ENCODE measurements at places on chromosomes 2 and 18.

- no peak for DNase-seq
Measured at GRCh38 chr18:48546396-48546795, 7.6 kb downstream of the CTIF start.

DNA sequence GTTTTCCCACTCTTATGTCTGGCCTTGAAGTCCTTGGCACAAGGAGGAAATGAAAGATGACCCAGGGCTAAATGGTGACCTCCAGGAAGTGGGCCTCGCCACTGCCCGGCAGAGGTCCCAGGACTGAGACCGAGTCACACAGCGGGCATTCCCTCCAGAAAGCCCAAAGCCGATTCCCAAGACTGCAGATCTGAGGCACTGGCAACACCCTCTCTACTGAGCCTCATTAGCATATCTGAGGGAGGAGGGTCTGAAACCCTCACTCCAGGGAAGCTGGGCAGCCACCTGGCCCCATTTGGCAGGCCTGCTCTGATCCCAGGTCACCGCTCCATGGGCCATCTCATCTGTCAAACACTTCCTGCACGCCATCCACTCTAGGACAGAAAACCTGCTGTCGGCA, 29.1 kb downstream of the FAM178B start:
- DNase-seq = no peak

GRCh38 chr2:202025816-202026215, 7.8 kb upstream of the FZD7 start:
- no peak for DNase-seq

DNA sequence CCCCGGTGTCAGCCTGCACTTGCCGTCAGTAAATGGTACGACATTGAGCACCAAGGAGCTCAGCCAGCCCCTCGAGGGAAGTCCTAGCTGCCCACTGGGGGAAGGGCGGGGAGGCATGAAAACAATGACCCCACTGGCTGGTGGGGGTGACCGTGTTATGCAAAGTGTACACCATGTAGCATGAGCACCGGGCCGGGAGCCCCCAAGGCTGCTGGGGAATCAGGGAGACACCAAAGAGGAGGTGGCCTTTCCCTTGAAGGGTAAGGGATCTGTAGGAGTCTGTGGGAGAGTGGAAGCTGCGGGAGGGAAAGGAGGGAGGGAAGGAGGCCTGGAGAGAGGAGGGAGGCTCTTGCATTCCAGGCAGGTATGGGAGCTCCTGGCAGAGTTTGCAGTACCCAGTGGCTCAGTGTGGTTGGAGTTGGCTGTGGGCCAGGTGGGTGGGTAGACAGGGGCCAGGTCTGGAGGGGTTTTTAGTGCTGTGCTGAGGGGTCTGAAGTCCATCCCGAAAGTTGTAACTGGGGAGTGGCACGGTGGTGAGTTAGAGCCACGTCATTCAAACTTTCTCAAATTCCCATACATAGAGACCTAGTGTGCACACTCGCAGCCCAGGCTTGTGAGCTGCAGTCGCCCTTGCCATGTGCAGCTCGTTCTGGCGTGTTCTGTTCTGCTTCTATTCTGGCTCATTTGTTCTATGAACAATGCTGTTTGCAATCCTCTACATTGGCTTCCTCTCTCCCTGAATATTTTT, 22.4 kb downstream of the RRM2 start:
- DNase-seq = no peak

- no peak for DNase-seq
Measured at GRCh38 chr2:86012007-86012712, 93.5 kb downstream of the POLR1A start.

DNA sequence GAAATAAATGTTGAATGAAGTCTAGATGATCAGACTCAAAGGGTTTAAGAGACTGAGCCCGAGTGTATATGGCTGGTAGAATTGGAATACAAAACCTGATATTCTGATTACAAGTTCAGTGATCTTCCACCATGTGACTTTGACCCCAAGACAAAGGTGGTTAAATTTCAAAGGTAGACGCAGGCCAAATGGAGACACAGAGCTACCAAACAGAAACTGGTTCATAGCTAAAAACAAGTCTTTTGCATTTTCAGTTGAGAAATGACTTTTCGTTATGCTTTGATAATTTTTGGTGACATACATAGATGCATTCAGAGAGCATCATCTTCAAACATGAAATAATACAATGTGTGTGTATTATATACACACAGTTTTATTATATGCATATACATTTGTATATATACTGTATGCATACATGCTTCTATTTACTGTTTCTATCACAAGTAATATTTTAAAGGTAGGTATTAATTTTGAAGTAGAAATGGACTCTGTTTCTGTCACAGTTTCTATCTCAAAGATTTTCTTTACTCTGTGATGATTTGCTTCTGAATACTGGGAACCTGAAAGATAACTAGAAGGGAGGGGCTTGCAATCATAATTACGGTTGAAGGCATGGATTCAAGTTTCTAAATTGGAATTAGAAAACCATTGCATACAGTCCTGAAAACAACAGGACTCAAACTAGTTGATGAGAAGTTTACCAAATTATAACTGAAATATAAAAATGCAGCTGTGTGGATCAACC, 142.3 kb downstream of the ABCA12 start:
- no peak for DNase-seq

DNA sequence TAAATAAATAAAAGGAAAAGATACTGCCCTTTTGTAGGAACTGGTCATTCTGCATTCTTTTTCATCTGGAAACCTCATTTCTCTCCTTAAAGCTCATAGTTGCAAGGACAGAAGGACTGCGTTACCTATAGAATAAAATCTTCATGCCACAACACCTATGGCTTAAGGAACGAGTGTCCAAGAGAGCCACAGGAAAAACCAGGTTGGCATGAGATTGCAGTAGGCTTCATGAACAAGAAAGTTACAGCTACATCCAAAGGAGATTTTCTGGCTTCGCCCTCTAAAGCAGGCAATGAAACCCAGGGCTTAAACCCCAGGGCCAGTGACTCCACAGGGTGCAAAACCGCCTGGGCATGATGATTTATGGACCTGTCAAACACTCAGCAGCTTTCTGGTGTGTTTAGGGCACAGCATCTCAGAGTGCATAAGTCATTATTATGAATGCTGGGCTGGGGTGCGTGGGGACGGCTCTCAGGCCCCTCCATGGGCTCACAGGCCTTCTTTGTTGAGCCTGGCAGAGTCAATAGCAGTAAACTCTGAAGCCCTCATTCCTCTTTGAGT, 30.7 kb upstream of the PIEZO2 start:
- DNase-seq = no peak

DNA sequence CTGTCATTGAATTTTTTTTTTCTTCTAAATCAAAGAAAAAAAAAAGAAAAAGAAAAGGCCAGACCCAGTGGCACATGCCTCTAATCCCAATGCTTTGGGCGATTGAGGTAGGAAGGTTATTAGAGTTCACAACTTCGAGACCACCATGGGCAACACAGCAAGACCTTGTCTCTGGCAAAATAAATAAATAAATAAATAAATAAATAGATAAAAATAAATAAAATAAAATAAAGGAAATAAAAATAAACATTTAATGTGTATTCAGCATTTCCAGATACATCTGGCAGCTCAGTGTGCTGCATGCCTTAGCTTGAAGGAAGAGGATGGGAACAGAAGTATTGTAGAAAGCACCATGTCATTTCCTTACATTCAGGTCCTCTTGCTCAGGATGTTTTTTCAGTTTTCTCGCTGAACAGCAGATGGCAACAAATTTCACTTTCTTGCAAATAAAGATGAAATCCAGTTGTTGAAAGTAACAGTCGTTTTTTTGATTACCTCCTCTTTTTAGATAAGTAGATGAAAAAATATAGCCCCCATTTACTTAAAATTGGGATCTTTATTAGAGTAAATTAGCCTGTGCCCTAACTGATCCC, 25.7 kb upstream of the FAM178B start:
- no peak for DNase-seq

All from activated T-cell treated with anti-CD3 and anti-CD28 coated beads for 4 hours (primary cell).